ENCODE measurements at places on chromosomes 2 and 18.

- DNase-seq = no peak
Observed at GRCh38 chr2:132923787-132924186, 253.8 kb upstream of the LYPD1 start.

GRCh38 chr2:200640901-200641300, 55.1 kb downstream of the AOX1 start:
- no peak for DNase-seq

GRCh38 chr2:234247453-234248180, 197.1 kb downstream of the SPP2 start:
- no peak for DNase-seq

DNA sequence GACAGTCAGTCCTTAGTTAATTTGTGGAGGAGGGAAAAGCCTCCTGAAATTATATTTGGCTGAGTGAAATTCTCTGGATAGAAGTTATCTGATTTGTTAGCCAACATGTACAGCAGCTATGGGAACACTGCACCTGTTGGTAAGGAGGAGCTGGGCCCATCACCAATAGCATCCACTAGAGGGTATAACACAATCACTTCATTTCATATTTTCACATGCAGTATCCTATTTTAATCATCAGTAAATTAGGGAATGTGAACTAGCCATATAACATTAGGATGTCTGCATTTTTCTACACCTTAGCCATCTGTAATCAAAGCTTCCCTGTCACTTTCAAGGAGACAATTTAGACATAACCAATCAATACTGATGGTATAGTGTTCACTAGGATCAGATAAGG, 818.4 kb upstream of the CDH2 start:
- no peak for DNase-seq

DNA sequence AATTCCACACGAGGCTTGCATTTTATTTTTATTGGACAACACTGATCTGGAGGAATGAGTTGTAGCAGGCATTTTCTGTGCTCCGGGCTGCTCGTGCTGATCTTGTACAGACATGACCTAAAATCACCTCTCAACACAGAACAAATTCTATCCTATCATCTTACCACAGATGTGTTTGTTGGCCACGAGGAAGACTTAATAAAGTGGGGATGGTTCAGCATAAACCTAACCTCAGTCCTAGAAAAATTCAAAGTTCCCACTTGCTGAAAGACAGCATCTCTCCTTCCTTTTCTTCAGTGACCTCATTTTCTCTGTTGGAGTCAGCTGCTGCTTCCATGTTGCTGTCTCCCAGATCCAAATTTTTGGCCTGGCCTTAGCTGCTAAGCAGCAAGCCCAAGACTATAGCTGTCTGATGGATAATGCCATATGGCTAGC, 45.3 kb downstream of the RBKS start:
- DNase-seq = no peak

DNA sequence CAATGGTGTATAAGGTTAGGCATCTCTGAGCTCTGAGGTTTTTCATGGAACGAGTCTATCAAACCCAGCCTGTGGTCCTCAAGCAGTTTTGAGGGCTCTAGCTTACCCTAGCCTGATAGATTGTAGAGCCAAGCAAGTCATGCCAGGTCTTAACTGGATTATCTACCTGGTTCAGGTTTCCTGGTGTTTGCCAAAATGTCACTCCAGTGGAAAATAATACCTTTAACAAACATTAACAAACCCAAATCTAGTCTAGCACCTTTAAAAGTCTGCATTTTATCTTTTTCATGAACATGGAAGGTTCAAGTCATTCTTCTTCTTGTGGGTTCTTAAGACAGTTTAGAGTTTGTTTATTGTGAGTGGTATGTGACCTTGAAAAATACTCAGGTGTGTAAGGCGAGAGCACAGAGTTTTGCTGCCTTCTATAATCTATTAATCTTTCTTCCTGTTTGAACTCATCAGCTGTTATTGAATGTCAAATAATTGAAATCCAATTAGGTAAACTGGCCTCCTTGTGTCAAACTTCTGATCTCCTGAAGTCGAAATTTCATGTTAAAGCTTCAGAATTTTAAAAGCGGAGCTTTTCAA, 13.4 kb upstream of the ADGRF3 start:
- DNase-seq = no peak

DNA sequence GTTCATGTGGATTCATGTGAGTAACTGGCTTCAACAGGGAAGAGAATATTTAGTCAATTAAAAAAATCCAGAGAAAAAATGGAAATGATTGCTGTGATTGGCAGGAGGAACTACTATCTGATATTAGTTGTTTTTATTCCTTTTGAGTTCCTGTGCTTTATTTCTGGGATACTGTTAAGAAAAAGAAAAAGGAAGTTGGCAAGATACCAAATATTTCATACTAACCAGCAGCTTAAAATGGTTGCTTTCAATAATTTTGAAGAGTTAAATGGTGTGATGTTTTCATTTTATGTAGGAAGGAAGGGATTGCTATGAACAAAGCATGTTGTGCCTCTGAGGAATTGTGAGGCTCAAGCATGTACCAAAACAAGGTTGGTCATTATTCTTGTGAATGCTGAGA, 8.1 kb upstream of the MTX2 start:
- DNase-seq = no peak

- no peak for DNase-seq
Observed at GRCh38 chr2:77363277-77363676, 158.9 kb downstream of the LRRTM4 start.

- no peak for DNase-seq
Observed at GRCh38 chr2:201205515-201205849, 22.5 kb downstream of the CASP10 start.

GRCh38 chr18:48217258-48218250, 191.6 kb downstream of the ZBTB7C start:
- DNase-seq = no peak

DNA sequence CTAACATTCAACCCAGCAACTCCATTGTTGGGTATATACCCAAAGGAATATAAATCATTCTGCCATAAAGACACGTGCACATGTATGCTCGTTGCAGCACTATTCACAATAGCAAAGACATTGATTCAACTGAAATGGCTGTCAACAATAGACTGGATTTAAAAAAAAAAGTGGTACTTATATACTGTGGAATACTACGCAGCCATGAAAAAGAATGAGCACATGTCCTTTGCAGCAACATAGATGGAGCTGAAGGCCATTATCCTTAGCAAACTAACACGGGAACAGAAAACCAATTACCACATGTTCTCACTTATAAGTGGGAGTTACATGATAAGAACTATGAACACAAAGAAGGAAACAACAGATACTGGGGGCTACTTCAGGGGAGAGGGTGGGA, 74.0 kb upstream of the FMNL2 start:
- no peak for DNase-seq

DNA sequence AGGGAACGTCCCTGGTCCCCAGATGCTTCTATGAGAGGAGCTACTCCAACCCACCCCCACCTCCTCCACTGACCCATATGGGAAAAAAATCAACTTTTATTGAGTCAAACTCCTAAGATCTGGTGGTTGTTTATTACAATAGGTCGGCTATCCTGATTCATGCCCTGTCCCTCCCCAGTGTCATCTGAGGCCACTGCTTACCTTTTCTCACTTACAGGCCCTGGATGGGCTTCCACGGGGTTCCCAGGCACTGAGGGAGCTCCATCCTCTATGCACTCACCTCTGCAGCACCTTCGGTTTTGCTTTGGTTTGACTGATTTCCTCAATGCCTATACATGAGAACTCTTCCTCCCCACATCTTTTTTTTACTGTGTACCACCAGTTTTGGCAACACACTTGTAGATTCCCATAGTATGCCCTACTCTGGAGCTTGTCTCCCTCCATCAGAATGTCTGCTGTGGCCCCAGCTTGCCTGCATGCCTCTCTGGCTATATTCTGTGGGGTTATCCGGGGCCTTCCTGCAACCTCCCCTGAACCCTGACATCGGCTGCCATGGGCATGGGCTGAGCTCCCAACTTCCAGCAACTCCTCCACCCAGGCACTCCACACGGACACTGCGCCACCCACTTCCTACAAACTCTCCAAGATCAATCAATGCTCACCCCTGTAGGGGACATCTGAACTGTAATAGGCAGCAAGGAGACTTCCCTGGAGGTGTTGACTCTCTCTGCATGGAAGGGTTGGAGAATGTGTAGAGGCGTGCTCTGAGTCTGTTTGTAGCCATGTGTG, 236.1 kb downstream of the VAPA start:
- peak; percentile 4 for DNase-seq

- DNase-seq = no peak
Observed at GRCh38 chr18:55886886-55887285, 298.9 kb upstream of the TCF4 start.

- no peak for DNase-seq
Observed at GRCh38 chr2:127039387-127040031, 67.4 kb downstream of the BIN1 start.

GRCh38 chr2:176093145-176093897, 800 bp downstream of the HOXD13 start:
- DNase-seq = no peak

DNA sequence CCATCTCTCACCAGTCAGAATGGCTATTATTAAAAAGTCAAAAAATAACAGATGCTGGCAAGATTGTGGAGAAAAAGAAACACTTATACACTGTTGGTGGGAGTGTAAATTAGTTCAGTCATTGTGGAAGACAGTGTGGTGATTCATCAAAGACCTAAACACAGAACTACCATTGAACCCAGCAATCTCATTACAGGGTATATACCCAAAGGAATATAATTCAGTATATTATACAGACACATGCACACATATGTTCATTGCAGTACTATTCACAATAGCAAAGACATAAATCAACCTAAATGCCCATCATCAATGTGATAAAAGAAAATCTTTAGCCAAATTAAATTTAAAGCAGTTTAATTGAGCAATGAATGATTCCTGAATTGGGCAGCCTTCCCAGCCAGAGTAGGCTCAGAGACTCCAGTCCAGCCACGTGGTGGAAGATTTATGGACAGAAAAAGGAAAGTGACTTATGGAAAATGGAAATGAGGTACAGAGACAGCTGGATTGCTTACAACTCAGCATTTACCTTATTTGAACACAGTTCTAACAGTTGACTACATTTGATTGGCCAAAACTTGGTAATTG, 377.1 kb upstream of the SLC39A10 start:
- no peak for DNase-seq

GRCh38 chr2:28678944-28679343, 72.7 kb upstream of the PPP1CB start:
- no peak for DNase-seq

GRCh38 chr2:177602611-177603164, 210.1 kb downstream of the AGPS start:
- peak; percentile 39 for DNase-seq

Data from colonic mucosa (tissue), 4 donors.